ENCODE measurements at places on chromosomes 11 and 22.
A peak's percentile ranks its signal among the peaks of the same experiment; 100 is the strongest.

- no peak for DNase-seq
Observed at GRCh38 chr11:63564056-63564774, 1.0 kb upstream of the PLAAT2 start.

- peak; percentile 90 for DNase-seq
Observed at GRCh38 chr11:70191495-70192140, 11.5 kb upstream of the FADD start.

DNA sequence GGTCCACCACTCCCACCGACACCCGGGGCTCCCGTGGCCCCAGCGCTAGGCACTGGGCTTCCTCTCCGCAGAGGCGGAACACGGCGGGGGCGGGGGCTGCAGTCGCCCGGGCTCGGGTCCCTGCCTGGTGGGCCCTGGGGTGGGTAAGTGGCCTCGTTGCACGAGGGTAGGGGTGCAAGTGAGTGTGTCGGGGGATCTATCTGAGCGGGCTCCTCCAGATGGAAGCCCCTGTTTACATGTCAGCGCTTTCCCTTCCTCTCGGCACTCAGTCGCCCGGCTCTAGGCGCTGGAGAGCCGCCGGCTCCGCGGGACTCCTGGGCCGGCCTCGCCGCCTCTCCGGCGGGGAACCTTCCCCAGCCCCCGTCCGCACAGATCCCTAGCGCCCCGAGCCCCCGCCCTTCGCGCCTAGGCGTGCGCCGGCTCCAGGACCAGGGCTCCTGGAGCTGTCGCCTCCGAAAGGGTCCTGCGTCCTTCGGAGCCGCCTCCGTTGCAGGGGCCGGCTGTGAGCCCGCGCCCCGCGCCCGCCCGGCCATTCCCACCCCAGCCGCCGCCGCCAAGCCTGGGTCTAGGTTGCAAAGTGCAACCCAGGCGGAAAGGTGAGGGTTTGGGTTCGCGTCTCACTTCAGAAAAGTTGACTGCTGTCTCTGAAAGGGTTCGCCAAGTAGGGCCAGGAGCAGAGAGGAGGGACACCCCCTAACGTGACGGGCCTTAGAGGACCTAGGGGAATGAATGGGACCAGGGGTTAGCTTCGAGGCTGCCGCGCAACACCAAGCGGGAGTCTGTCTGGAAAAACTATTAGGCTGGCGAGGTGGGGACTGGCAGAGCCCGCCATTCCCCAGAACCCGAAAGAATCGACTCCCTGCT is 978 bp downstream of the FLI1 start:
- DNase-seq: peak; percentile 58

- peak; percentile 94 for DNase-seq
Observed at GRCh38 chr11:9663699-9664275, at the start of gene SWAP70. SWAP70 (plus strand) TSS chr11:9664077; CDS start chr11:9664180, 103 bp downstream.

DNA sequence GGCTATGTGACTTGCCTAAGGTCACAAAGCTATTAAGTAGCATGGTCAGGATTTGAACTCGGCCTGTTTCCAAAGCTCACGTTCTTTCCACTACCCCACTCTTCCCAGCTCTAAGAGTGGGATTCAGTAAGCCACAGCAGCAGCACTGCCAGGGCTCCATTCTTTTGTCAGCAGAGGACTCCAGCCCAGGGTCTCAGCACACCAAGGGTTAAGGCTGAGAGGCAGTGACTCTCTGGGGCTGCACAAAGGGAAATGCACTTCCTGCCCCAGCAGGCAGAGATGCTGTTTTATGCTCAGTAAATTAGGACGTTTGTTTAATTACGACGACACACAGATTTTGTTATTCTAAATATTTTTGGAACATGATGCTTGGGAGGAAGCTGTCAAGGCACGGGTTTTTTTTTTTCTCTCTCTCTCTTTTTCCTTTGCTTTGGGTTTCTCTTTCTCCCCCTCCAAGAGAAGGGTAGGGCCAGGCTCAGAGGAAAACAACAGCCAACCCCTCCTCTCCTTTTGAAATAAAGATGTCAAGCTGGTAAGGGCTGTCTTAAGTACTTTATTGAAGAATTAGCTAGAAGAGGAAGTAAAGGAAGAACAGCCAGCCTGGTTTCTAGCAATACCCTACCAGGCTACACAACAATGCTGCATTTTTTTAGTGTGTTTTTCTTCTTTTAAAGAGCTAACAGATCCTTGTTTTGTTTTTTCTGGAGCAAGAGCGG is 2.8 kb downstream of the MYH9 start:
- no peak for DNase-seq

GRCh38 chr22:24576778-24577177 is 16.1 kb downstream of the LRRC75B start:
- no peak for DNase-seq
